ENCODE measurements at places on chromosomes 1 and 21. TPM values are rescaled to one million over a fixed set of nuclear protein-coding genes. Genes with fewer than 3 reads are reported as not detected.

VAMP3 gene
- total RNA-seq, result 141 TPM

- peak; percentile 89 for DNase-seq
Measured at GRCh38 chr1:36238433-36238832, 14.2 kb downstream of the THRAP3 start.

MPZ gene
- 1.7 TPM for total RNA-seq

- DNase-seq, result no peak
Measured at GRCh38 chr1:183694066-183694465, 41.0 kb upstream of the APOBEC4 start.

DNA sequence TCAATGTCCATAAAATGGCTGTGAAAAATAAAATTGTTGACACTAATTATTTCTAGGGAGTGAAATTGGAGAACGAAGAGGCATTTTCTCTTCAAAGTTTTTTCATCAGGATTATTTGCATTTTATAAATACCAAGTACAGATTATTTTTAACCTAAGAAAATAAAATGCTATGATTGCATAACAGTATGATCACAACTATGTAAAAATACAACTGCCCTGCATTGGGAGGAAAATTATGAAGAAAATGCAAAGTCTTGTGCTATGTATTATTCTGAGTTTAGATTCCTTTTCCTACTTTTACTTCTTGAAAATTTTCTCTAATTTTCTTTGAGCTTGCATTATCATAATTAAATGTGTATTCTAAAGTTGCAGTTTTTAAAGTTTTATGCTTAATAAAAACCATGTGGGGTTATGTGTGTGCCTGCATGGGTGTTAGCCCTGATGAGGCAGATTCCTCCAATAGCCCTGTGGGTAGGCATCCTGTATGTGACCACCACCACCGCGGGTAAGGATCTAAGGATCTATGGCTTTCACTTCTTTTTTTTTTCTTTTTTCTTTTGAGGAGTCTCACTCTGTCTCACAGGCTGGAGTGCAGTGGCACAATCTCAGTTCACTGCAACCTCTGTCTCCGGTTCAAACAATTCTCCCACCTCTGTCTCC is 24.7 kb downstream of the STX6 start:
- no peak for DNase-seq

GRCh38 chr1:52343979-52344378 is 22.0 kb downstream of the CC2D1B start:
- no peak for DNase-seq

C1orf94 gene
- not detected for total RNA-seq

- peak; percentile 59 for DNase-seq
Measured at GRCh38 chr21:38913120-38913892, 107.6 kb downstream of the ETS2 start.

DNA sequence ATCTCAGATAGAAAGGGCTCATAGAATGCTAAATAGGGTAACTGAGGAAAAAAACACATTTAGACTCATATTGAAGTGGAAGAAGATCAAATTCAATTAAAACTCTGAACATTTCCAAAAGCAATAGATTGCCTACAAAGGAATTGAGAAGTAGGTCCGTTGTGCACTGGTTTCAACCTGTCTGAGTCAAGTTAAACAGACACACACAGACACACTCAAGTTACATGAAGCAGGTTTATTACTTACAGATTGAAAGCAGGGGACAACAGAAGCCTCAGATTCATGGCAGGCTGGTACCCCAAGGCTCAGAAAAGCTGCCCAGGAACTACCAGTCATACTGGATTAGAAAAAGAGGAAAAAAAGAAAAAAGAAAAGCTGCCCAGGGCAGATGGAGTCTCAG is 20.7 kb upstream of the S100A2 start:
- no peak for DNase-seq

DNA sequence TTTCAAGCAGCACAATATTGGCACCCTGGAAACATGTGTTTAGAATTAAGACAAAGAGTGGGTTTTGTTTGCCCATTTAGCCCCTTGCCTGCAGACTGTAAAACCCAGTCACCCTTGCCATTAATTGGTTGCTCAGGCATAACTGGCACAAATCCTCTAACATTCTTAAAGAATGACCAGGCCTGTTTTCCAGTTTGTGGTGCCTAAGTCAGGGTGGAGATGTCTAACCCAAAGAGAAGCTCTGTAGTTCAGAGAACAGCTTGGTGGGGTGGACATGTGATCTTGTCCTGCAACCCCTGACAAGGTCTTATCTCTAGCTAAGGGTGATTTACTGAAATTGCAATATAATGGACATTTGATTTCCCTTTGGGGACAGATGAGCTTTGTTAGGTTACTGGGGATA is 8.8 kb upstream of the ANGPTL7 start:
- DNase-seq, result peak; percentile 51

GRCh38 chr1:243539636-243540035 is 283.8 kb downstream of the SDCCAG8 start:
- DNase-seq, result peak; percentile 5

NID1 gene
- total RNA-seq, result 8.7 TPM

DNA sequence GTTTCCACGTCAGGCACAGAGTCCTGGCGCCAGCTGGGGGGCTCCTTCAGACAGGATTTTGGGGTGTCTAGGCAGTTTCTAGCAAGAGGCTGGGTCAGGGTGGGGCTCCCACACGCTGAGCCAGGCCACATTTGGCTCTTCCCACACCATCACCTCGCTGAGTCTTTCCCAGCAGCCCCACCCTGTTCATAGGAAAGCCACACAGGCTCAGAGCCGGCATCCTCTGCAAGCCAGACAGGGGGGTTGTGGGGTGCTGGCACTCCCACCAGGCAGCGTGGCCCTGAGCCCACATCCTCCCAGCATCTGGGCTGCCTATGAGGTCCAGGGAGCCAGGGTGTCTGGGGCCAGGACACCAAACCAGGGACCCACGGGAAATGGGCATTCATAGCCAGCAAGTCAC is 2.8 kb upstream of the GPR153 start:
- no peak for DNase-seq

Data from myocyte (in vitro differentiated cells).